ENCODE measurements at places on chromosomes 11 and 22.

- DNase-seq = no peak
These were observed 15.8 kb downstream of the SCUBE2 start for GRCh38 chr11:9075556-9075955.

- DNase-seq = no peak
These were observed 27.6 kb upstream of the APLP2 start for GRCh38 chr11:130042093-130042591.

DNA sequence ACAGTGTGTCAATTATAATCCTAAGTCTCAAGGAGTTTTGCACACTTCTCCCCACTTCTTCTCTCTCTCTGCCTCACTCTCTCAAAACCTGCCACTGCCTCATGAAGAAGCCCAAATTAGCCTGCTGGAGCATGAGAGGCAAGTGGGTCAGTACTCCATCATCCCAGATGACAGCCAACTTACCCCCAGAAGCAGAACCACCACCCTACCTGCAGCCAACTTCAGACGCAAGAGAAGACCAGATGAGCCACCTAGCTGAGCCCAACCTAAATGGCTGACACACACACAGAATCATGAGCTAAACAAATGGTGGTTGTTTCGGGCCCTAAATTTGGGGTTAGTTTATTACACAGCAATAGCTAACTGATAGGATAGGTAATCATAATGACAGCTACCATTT, 61.2 kb downstream of the CD82 start:
- no peak for DNase-seq

DNA sequence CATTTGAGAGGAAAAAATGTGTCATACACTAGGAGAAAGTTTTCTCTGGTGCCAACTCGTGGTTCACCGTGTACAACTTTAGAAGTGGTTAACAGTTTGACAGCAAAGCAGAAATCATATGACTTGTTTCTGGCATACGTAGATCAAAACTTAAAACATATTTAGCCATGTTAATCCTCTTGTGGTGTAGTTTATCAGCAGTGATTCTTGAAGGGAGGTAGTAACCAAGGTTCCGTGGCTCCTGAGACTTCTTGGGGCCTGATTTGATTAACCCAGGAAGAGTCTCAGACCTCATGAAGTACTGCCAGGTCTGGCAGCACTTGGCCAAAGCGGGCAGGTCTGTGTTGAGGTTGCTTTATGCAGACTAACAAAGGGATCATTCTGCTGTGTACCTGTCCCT, 40.5 kb downstream of the SREBF2 start:
- no peak for DNase-seq

DNA sequence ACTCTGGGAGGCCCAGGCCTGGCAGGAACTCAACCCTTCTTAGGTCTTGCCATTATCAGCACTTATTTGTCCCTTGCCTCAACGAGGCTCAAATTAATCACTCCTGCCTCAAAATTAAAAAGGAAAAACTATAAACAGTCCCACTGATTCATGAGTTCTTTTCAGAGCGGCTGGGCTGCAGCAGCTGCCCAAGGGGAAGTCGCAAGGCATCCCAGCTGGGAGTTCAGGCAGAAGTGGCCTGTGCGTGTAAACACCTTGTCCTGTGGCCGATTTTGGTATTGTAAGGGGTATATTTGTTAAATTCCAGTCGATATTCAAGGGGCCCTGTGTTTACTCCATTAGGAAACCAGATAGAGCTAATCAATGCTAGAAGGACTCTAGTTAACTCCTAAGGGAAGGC, 213.9 kb upstream of the CADM1 start:
- no peak for DNase-seq

- DNase-seq = no peak
These were observed 12.5 kb downstream of the APLNR start for GRCh38 chr11:57224537-57224936.

DNA sequence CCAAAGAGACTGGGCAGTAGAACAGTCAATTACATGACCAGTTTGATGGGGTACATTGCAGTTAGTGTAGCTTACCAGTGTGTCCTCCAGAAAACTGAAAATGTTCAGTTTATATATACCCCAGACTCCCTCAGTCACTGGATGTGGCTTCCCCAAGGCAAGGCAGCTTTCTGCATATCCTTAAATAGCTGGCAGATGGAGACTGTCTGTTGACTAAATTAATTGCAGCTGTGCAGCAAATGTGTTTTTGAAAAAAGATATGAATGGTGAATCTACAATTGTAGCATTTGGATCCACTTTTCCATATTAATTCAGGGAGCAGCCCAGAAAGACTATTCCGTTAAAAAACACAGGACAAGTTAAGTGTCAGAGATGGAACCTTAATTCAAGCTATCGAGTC, 565.1 kb upstream of the CCDC179 start:
- no peak for DNase-seq

GRCh38 chr22:17665854-17666253, 27.3 kb downstream of the BCL2L13 start:
- DNase-seq = no peak
